ENCODE measurements at places on chromosomes 7 and 10.

DNA sequence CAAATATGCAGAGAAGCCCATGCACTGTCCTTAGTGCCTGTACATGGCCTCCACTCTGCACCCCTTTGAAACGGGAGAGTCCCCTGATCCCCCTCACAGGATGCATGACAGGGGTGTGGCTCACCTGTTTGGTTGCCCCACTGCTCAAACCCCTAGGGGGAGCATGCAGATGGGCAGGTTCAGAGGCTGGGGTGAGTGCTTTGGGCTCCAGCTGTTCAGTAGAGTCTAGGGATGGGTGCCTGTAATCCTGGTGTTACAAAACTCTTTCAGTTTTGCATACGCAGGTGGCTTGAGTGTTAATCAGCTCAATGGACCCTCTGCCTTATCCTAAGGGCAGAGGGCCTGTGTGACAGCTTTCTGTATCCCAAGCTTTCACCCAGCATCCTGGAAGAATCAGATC is 7.8 kb upstream of the SFTPA1 start:
- DNase-seq: no peak

DNA sequence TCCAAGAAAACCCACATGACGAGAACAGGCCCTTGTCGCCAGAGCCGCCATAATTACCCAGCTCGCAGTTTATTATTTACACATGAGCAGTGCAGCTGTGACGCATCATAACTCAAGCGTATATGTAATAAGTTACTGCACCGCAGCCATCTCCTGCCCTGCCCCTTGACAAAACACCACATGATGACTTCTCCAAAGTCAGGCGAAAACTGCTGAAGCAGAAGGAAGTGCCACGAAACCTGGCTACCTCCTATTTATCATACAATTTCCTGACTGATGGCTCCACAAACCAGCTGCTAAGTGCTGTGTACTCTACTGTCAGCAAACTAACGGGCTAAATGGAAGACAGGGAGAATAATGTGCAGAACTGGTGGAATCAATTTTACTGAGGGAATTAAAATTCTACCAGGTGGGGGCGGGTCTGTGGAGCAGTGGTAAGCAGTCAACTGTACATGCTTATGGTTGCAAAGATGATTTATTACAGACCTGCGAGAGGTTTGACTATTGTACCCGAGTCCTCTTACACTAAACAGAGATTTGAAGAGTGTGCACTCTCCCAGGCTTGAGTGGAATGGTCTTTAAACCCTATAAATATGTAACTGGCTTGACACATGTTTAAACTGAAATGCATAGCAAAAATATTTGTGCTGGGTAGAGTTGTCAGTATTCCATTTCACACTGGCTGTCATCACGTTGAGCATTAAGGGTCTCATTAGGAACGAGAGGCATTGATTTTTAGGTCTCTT is 156.0 kb downstream of the GLI3 start:
- no peak for DNase-seq

DNA sequence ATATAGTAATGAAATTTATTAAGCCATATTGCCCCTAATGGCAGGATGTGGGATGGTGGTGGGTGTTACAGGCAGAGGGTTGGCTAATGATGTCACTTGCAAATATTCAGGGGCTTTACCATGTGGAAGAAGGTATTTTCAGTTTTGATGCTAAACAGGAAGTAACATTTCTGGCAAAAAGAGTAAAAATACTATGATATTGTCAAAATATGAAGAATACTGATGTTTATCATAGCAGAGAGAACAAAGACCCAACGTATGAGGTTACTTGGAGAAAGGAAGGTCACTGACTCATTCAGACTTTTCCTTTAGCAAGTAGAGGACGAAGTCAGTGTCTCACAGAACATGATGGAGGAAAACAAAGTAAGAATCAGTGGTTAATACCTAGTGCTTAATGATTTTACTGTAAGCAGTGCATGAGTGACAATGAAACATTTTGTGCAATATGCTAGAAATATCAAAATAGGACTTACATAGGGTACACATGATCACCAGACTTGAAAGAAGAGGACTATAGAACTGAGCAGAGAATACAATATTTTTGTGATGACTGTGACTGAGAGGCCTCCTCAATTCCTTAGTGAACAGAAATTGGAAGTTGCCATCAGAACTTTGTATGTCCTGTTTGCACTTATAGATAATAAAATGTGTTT is 89.7 kb upstream of the STEAP4 start:
- DNase-seq: no peak

DNA sequence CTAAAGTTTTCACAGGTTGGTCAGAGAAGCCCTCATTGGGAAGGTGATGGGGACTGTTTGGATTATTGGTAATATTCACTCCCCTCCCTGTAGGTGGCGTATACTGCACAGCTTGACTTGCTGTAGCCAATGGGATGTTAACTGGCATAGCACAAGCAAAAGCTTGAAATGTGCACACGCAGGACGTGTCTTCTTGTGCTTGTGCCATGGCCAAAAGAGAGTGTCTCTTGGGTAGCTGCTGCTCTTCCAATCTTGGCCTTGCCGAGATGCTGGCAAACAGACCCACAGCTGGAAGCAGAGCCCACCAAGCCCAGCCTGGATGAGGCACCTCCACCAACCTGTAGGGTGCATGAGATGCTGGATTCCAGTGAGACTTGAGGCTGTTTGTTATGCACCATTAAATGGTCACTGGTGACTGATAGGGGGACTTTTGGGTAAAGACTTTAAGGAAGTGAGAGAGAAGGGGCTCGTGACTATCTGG is 266.0 kb downstream of the GRID1 start:
- peak; percentile 33 for DNase-seq

GRCh38 chr7:117008886-117009531 is 55.7 kb downstream of the ST7 start:
- no peak for DNase-seq

DNA sequence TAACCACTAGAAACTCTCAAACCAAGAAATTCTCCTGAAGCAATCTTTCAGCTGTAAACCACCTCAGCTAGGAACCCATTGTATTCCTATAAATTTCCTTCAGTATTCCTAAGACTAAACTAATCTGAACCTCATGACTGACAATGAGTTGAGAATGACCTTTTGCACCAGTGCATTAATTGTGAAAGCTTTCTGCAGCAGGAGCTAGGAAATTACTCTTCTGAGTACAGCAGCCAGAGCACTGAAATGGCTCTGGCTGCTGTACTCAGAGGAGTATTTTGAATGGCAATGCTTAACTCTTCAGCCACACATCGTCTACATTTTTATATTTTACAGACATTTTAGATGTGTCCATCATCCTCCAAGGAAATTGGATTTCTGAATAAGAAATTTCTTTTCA is 109.7 kb downstream of the PCDH15 start:
- DNase-seq: no peak

DNA sequence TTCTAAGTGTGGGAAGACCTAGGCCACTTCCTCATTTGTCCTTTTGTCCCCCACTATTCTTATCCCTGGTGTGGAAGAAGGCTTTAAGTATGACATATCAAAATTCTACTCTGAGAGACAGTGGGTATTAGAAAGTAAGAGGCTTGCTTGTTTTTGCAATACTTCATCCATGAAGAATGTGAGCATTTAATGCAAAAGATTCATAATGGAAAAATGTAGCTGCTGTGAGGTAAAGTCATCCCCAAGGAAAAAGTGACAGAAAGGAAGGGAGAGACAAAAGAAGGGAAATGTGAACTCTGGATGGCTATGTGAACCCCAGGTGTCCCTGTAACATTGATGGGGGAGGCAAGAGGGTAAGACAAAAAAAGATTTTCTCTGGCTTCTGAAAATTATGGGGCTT is 607.5 kb downstream of the SORCS1 start:
- no peak for DNase-seq

DNA sequence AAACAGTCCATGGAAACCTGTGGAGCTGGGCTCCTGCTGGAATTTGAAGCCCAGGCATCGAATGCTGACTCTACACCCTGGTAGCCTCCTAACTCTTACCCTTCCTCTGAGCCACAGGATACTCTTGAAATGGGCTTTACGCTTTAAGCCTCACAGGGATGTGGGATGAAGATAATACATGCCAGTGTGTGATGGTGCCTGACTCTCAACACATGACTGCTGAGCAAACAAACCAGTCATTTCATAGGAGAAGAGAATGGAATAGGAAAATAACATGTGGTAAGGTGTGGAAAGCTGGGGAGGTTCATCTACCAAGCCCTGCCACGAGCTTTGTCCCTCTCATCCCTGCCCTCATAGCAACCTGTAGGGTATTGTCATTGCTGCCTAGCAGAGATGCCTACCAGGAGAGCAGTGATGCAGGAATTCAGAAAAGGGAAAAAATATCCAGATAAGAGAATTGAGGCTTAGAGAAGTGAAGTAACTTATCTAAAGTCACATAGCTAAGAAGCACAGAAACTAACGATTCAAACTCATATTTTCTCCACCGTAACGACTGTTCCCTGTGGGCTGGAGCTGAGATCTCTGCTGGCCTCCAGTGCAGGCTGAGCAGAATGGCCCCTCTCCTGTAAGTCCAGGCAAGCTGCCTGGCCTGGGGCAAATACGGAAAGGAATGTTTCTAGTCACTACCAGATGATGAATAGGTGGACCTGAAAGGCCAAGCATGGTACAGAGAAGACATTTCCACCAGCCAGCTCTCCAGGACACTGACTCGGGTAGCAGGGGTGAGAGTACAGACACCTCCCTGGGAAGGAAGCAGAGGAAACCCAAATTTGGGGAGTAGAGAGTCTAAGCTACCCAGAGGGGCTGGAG is 90.2 kb upstream of the DUSP5 start:
- no peak for DNase-seq

DNA sequence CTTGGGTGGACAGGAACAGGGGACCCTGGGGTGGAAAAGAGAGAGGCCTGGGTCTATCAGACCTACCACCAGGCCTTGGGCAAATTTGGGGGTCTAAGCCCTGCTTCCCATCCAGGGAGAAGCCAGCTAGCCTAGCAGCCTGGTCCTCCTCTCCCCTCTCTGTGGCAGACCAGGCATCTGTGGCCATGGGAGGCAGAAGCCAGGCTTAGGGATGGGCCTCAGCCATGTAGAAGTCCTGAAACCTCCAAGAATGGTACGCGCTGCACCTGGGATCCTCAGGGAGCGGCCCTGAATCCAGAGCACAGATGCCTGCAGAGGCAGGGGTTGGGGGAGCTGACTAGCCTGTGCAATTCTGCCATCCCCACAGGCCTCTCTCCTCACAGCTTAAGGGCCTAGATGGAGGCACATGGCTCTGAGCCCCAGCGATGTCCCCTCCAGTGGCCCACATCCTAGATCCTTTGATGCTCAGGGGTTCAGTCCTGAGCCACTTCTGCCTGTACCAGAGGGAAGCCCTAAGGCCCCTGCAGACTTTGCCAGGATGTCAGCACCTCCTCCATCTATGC is 21.2 kb downstream of the GRID1 start:
- no peak for DNase-seq

- no peak for DNase-seq
Observed at GRCh38 chr10:87827681-87828080, 9.7 kb upstream of the ATAD1 start.

GRCh38 chr10:17206210-17206709 is 4.8 kb upstream of the TRDMT1 start:
- no peak for DNase-seq

GRCh38 chr7:20343205-20343604 is 12.5 kb downstream of the ITGB8 start:
- no peak for DNase-seq

All from coronary artery (tissue), 2 donors.